Inflammatory macrophage (primary cell): ENCODE measurements at places on chromosomes 7 and 10.

DNA sequence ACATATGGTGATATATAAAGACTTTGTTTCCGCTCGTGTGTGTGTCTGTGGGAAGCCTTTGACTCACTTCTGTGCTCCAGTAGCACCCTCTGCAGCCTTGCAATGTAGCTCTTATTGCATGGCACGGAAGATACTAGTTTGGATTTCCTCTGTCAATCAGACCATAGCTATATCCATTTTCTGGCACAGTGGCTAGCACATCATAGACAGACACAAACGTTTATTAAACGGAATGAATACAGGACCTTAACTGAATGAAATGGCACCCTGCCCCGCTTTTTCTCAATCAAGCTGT lies 124.0 kb upstream of the PTPN20 start:
- peak; percentile 70 for DNase-seq

GRCh38 chr7:127769696-127770400 lies 117.9 kb downstream of the SND1 start:
- no peak for DNase-seq

DNA sequence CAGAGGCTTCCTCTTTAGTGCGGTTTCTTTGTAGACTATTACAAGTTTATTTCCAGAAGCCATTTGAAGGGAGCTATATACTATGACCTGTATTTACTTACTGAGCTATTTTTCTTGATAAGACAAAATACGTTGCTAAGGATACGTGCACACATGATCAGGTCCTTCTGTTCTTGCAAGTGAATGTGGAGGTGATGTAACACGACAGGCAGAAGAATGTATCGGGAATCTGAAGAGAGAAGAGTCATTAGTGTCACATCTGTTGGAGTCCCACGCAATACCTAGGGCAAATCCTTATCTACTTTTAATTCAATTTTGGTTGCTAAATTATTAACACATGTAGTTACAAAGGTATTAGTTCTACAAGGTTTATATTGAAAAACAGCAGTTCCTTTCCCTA lies 284.6 kb upstream of the IMMP2L start:
- no peak for DNase-seq

GRCh38 chr10:113423981-113424721 lies 128.7 kb upstream of the HABP2 start:
- no peak for DNase-seq

DNA sequence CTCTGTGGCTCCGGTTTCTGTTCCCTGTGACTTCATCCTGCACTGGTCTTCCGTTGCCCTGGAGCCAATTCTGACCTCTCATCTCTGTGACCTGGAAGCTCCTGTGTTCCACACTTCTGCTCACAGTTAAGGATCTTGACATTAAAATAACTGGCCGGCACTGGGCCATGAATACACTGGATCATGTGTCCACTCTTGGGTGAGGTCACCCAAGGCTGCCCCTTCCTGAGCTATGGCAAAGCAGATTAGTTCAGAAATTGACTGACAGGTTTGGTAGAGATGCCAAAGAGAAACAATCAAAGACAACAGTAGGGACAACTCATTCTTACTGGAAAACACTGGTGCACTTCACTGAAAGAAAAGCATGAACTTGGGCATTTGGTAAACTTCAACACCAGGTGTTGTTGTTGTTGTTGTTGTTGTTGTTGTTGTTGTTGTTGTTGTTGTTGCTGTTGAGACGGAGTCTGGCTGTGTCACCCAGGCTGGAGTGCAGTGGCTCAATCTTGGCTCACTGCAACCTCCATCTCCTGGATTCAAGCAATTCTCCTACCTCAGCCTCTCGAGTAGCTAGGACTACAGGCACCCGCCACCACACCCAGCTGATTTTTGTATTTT lies 36.7 kb upstream of the GRID1 start:
- no peak for DNase-seq

- no peak for DNase-seq
Measured at GRCh38 chr7:136312592-136312991, 335.4 kb upstream of the MTPN start.

DNA sequence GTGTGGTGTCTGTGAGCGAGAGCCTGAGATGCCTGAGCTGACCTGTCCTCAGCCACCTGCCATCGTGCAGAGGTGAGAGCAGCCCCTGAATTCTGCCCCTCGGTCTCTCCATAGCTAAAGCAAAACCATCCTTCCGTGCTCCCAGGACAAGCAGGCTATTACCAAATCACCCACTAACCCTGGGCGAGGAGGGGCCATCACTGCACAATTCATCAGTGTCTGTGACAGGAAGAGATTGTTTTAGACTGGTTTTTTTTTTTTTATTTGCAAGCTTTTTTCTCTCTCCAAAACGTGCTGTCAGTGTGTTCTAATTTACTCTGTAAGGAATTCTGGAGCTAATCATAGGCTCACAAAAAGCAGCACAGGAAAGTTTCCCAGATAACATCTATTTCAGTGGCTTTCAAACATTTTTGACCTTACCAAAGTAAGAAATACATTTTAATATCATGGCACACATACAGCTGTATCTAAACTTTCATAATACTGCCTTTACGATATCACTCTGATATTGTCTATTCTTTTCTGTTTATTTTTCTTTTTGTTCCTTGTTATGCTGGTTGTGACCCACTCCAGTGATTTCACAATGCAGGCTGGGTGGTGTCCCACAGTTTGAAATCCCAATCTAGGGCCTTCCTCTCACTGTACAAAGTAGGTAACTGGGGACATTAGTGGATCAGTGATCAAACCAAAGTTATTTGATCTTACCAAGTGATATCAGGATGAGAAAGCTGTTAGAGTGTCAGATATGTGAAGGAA lies 62.8 kb downstream of the EGFR start:
- no peak for DNase-seq
